Osteoblast (primary cell): ENCODE measurements at places on chromosomes 6 and 20. TPM values are rescaled to one million over a fixed set of nuclear protein-coding genes. Genes with fewer than 3 reads are reported as not detected.

GRCh38 chr6:82176616-82177015 is 70.9 kb downstream of the IBTK start:
- DNase-seq, result no peak

DNA sequence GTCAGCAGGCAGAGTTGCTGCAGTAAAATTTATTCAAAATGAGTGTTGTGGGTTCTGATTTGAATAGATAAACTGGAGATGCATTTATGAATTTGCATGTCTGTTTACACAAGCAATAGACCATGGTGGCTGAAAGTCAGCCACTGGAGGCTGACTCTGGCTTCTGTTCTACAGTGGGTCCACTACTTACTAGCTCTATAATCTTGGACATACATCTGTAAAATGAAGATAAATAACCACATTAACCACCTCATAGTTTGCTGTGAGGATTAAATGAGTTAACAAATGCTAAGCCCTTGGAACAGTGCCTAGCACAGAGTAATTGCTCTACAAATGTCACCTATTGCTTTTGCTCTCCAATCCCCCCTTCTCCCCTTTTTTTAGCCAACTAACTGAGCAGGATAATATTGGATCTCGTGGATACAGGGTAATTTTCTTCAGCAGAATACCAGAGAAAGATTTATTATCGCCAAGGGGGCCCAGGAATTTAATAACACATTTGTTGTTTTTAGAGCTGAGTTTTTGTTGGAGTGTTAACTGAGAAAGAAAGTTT is 1.4 kb upstream of the PM20D2 start:
- no peak for DNase-seq

The RAET1L gene
- total RNA-seq, result not detected in 2 replicates

The ZSCAN23 gene
- 6.9 and 7.4 TPM in 2 replicates for total RNA-seq

The RAET1E gene
- total RNA-seq, result 0.36 and 0.88 TPM in 2 replicates
